ENCODE measurements at places on chromosomes 12 and 14. TPM values are rescaled to one million over a fixed set of nuclear protein-coding genes. Genes with fewer than 3 reads are reported as not detected.

DNA sequence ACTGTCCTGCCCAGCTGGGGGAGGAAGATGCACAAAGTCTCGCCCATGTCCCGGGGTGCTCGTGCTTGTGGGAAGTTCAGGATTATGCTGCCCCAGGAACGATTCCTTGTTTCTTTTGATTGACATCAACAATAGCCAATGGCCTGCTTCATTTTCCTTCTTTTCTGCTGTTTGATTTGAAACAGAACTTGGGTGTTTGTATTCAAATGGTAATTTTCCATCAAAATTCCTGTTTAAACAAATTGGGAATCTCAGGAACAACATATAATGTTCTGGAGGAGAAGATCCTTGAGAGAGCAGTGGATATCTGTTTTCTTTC, 97.4 kb downstream of the ADGRD1 start:
- H3K27ac ChIP-seq = no peak overlapping the region
- no peaks in the 10 kb centered on the region for H3K27me3 ChIP-seq
- no peaks in the 10 kb centered on the region for H3K4me1 ChIP-seq
- no peak overlapping the region for H3K4me3 ChIP-seq

The KLRC2 gene
- 0.56 TPM for polyA plus RNA-seq

DNA sequence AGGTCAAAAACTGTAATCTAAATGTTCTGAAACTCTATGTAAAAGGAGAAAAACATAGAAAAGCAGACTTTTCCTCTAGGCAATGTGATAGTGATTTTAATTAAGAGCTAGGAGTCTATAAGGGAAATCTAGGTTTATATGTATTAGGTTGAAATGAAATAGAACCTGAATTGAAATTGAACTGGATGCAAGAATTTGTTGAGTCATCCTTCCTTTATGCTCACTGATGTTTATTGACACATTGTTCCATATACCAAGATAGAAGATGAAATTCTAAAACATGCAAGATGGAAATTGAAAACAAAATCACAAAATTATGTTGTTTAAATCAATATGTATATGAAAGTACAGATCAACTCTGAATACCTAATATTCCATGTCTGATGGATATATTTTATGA, 170.4 kb upstream of the FLRT2 start:
- no peak overlapping the region for H3K27ac ChIP-seq
- H3K27me3 ChIP-seq = no peaks in the 10 kb centered on the region
- no peak for DNase-seq
- no peaks in the 10 kb centered on the region for H3K4me1 ChIP-seq

GRCh38 chr12:124581307-124582107, 14.1 kb upstream of the NCOR2 start:
- H3K36me3 ChIP-seq = no peaks in the 10 kb centered on the region
- H3K27me3 ChIP-seq = no peaks in the 10 kb centered on the region
- no peaks in the 10 kb centered on the region for H3K4me1 ChIP-seq
- H3K27ac ChIP-seq = no peak overlapping the region
- no peak for DNase-seq

- H3K36me3 ChIP-seq = no peaks in the 10 kb centered on the region
- no peaks in the 10 kb centered on the region for H3K4me1 ChIP-seq
- no peak within 1 kb of the TSS for H3K27ac ChIP-seq
Observed at GRCh38 chr14:73237219-73237785, at the start of gene PAPLN. PAPLN (plus strand) TSS chr14:73237506; CDS start chr14:73239779, 2,273 bp downstream.

The ERG28 gene
- 9.7 TPM for polyA plus RNA-seq

DNA sequence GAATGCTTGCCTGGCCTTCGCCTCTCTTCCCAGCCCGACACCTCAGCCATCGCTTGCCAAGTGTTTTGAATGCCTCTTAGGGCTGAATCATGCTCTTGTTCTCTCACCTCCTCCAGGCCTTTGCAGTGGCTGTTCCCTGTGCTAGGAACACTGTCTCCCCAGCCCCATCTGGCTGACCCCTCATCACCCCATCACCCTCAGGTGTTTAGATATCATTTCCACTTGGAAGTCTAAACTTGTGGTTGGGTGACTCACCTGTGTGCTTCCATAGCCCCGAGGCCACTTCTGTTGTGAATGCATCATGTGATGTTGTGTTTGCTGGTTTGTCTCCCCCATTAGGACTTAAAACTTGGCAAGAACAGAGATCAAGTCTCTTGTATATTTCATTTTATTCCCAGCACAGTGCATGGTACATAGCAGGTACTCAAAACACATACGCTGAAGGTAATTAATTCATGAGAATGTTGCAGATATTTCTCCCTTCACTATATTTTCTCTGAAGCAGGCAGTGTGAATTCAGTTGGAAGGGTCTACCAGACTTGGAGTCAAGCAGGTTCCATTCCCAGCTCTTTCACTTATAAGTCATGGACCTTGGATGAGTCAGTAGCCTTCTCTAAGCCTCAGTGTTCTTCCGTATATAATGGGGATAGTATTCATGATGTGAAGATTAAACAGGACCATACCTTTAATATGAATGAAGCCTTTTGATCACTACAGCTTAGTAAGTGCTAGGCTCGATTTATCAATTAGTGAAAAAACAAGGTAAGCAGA, 67.8 kb downstream of the HRK start:
- no peaks in the 10 kb centered on the region for H3K4me1 ChIP-seq
- no peaks in the 10 kb centered on the region for H3K27me3 ChIP-seq
- DNase-seq = no peak
- H3K36me3 ChIP-seq = no peaks in the 10 kb centered on the region
- no peak overlapping the region for H3K27ac ChIP-seq
- no peak overlapping the region for H3K4me3 ChIP-seq

GRCh38 chr12:1533602-1534304, 60.6 kb downstream of the FBXL14 start:
- H3K27ac ChIP-seq = no peak overlapping the region
- no peak for DNase-seq
- no peak overlapping the region for H3K4me3 ChIP-seq
- peaks cover 3% of the 10 kb centered on the region for H3K4me1 ChIP-seq
- H3K36me3 ChIP-seq = no peaks in the 10 kb centered on the region
- H3K27me3 ChIP-seq = no peaks in the 10 kb centered on the region

The VIPAS39 gene
- polyA plus RNA-seq = 8.3 TPM

- H3K36me3 ChIP-seq = no peaks in the 10 kb centered on the region
- H3K27ac ChIP-seq = no peak overlapping the region
- no peaks in the 10 kb centered on the region for H3K4me1 ChIP-seq
- no peak for DNase-seq
- no peaks in the 10 kb centered on the region for H3K27me3 ChIP-seq
Observed at GRCh38 chr12:54708826-54709225, 60.7 kb upstream of the DCD start.

The SDR9C7 gene
- not detected for polyA plus RNA-seq

The GARIN6 gene
- polyA plus RNA-seq = not detected

DNA sequence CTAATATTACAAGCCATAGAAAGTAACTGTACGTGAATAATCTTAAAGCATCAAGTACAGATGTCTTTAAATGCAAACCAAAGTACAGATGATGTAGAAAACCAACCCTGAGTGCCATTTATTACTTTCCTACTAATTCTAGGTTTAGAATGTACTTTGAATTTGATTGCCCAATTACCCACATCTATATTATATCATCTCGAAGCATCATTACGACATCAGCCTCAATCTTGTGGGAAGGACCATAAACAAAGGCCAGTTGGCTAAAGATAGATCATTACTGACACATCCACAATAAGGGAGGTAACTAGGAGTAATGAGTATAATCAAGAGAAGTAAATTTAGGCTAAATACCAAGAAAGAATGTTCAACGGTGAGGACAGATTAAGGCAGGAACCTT, 478.9 kb downstream of the BCAT1 start:
- no peaks in the 10 kb centered on the region for H3K4me1 ChIP-seq
- H3K27ac ChIP-seq = no peak overlapping the region
- no peaks in the 10 kb centered on the region for H3K27me3 ChIP-seq
- no peak overlapping the region for H3K4me3 ChIP-seq

- H3K4me1 ChIP-seq = no peaks in the 10 kb centered on the region
- H3K4me3 ChIP-seq = no peak overlapping the region
- H3K27ac ChIP-seq = no peak overlapping the region
- peaks cover 3% of the 10 kb centered on the region for H3K27me3 ChIP-seq
- no peaks in the 10 kb centered on the region for H3K36me3 ChIP-seq
- DNase-seq = no peak
Observed at GRCh38 chr14:96154900-96155299, 49.7 kb upstream of the BDKRB2 start.

DNA sequence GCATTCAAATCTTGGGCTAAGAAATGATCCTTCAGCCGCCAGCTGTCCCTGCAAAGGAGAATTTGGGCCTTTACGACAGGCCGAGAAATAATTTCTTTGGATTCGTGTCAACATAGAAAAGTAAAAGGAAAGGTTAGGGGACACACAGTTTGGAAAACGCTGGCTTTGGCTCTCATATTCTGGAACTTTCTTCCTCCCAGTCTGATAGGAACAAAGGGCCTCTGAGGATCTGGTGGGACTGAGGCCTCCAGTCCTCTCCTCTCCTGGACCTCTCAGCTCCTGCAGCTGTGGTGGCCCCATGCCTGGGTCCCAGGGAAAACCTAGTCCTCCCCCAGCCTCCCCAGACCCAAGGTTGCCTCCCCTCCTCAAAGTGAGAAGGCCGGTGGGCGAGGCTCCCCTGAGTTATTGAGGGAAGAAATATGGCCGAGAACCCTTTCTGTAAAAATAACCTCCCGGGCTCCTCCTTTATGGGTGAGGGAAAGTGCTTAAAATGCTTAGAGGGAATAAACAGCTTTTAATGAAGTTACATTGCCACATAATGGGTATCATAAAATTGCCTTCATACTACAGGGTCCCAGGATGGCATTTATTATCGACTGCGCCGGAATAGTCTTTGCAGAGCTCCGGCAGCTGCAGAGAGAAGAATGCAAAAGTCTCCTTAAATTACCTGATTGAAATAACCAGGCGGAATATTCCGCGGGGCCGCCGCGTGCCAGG, 188.3 kb downstream of the PHETA1 start:
- H3K27ac ChIP-seq = no peak overlapping the region
- no peak for DNase-seq
- H3K4me1 ChIP-seq = no peaks in the 10 kb centered on the region
- H3K27me3 ChIP-seq = no peaks in the 10 kb centered on the region

The TSPAN19 gene
- 0.38 TPM for polyA plus RNA-seq

DNA sequence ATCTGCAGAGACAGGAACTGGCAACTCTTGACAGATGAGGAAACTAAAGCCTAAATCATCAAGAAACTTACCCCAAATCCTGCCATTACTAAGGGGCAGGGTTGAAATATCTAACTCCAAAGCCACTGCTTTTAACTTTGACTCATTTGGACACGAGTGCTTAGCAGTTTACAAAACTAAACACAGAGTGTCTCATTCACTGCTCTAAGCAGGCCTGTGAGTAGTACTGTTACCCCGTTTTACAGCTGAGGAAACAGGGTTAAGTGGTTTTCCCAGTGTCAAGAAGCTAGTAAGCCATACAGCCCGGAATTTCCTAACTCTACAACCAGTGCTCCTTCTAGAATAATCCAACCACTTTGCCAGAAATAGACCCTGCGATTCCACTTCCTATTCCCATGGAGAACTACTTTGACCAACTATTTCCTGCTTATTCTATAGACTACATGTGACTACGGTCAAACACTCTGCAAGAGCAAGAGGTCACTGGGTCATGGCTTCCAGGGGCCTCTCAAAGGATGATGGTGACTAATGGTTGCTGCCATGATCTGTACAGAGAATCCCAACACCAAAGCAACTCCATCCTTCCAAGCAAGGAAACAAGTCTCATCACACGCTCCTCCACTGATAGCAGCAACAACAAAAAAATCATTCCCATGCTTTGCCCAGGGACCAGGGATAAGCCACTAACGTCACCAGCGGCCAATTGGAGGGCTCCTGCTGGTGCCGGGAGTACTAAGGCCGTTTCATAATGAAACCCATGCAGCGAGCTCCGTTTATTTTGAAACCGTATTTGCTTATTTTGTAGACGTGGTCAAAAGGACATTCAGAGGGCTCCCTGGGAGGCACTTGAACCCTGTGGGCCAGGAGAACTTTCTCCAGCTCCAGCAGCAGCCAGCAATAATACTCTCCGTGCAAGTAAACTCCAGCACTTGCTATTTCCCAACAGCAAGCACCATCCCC, 56.3 kb downstream of the NUAK1 start:
- H3K36me3 ChIP-seq = no peaks in the 10 kb centered on the region
- no peaks in the 10 kb centered on the region for H3K4me1 ChIP-seq
- DNase-seq = no peak
- no peak overlapping the region for H3K27ac ChIP-seq
- H3K27me3 ChIP-seq = no peaks in the 10 kb centered on the region
- H3K4me3 ChIP-seq = no peak overlapping the region

DNA sequence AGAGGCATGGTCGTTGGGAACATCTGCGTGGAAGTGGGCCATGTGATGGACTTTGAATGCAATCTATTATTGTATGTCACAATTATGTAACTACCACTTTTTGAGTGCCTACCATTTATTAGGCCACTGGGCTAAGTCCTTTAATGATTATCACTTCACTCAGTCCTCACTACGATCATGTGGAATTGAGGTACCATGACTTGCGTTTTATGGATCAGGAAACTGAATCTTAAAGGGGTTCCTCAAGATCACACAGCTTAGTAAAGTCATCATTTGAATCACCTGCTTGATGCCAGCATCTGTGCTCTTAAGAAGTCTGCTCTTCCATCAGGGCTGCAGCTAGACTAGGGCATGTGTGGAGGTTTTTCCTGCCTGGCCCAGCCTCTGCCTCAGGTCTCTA, 136.7 kb downstream of the DAD1 start:
- no peaks in the 10 kb centered on the region for H3K4me1 ChIP-seq
- H3K36me3 ChIP-seq = no peaks in the 10 kb centered on the region
- no peak overlapping the region for H3K4me3 ChIP-seq
- DNase-seq = no peak
- no peak overlapping the region for H3K27ac ChIP-seq

The DENND5B gene
- 2.7 TPM for polyA plus RNA-seq

The KRT6C gene
- polyA plus RNA-seq = not detected

DNA sequence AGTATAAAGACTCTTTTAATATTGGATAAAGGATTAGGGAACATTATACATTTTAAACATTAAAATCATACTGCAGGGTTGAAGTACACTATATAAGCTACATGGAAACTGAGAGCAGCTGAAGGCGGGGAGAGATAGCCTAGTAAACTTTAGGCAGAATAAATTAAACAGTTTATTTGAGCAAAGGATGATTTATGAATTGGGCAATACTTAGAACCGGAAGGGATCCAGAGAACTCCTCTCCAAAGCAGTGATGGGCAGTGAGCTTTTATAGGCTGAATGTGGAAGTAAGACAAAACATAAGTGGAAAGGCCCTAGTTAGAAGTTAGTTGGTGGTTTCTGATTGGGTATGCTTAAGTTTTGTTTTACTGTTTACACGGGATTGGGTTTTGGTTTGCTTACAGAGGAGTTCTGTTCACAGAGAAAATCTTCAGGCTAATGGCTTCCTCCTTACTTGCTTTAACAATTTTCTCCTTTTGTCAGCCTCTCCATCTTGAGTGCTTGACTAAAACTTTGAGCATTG, 18.9 kb downstream of the LEMD3 start:
- H3K27ac ChIP-seq = no peak overlapping the region
- H3K36me3 ChIP-seq = no peaks in the 10 kb centered on the region
- no peaks in the 10 kb centered on the region for H3K27me3 ChIP-seq
- peaks cover 29% of the 10 kb centered on the region for H3K4me1 ChIP-seq

DNA sequence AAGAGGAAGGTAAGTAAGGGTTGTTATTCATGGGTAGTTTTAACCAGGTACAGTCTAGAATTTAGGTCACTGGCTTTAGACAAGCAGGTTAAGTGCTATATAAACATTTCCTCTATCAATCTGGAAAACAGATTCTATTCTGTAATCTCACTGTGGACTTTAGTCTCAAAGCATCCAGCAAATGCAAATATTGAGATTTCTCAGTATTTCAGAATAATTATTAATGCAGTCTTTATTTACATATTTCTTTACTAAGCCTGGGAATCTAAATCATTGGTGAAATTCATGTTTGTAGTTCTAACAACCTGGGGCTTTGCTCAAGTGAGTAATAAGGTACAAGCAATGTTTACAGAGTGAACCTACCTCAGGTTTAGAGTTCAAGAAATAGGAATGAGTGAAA, 61.9 kb downstream of the SLC41A2 start:
- H3K27ac ChIP-seq = peak overlapping the region; percentile 4
- H3K4me3 ChIP-seq = no peak overlapping the region
- no peak for DNase-seq
- no peaks in the 10 kb centered on the region for H3K36me3 ChIP-seq

All from pancreas (tissue), 10 donors.